T47D (cell line): ENCODE measurements at places on chromosomes 5 and 9.

DNA sequence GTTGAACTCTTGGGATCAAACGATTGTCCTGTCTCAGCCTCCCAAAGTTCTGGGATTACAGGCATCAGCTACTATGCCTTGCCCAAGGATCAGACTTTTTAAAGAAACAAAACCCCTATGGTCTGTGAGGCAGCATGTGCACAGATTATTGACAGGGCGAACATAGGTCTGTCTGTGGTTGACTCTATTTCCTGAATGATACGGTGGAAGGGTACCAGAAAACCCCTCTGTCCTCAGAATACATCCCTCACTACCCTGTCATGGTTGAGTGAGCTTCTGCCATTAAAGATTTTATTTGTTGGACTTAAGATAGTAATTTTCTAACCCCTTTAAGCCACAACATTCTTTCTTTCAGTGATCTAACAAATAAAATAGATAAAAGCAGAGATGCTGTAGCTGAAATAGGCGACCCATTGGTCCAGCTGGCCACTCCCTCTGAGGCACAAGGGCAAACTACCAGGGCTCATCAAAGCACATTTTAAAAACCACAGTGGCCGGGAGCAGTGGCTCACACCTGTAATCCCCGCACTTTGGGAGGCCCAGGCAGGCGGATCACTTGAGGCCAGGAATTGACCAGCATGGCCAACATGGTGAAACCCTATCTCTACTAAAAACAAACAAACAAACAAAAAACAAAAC is 84.9 kb upstream of the ANKRD55 start:
- no peak for DNase-seq

GRCh38 chr5:53817183-53817582 is 256.7 kb downstream of the NDUFS4 start:
- no peak for DNase-seq

DNA sequence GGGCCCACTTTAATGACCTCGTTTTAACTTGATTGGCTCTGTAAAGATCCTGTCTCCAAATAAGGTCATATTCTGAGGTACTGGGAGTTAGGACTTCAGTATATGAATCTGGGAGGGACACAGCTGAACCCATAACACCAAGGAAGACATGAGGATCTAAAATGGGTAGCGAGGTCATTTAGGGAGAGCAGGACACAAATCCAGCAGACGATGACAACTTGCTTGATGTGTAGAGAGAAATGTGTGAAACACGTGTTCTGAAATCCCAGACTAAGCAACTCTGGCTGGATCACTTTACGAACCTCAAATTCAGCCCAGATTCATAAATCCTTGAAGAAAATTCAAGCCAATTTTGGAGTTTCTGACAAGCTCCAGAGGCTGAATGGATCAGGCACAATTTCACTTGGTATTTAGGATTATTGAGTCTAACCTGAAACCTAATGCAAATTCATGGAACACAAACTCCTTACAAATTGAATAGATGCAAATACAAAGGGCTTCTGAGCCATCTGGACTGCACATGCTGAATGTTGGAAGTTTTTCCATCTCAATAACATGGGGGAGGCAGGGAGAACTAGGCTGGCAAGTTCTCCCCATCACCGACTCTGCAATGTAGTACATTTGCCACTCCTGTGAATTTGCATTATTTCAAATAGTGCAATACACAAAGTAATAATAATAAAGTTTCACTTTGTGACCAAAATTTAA is 74.0 kb upstream of the SLC30A5 start:
- DNase-seq = no peak

GRCh38 chr9:91750343-91750742 is 199.7 kb downstream of the ROR2 start:
- no peak for DNase-seq

GRCh38 chr9:4143936-4144717 is 155.7 kb downstream of the GLIS3 start:
- DNase-seq = peak; percentile 45

- DNase-seq = no peak
These were observed 189.1 kb upstream of the PTGER4 start for GRCh38 chr5:40490464-40491111.

GRCh38 chr9:95118596-95118995 is 198.9 kb downstream of the FANCC start:
- DNase-seq = no peak

GRCh38 chr9:101034222-101034621 is 5.7 kb downstream of the PLPPR1 start:
- DNase-seq = no peak

- DNase-seq = no peak
These were observed 651 bp upstream of the AK1 start for GRCh38 chr9:127878001-127878651.

DNA sequence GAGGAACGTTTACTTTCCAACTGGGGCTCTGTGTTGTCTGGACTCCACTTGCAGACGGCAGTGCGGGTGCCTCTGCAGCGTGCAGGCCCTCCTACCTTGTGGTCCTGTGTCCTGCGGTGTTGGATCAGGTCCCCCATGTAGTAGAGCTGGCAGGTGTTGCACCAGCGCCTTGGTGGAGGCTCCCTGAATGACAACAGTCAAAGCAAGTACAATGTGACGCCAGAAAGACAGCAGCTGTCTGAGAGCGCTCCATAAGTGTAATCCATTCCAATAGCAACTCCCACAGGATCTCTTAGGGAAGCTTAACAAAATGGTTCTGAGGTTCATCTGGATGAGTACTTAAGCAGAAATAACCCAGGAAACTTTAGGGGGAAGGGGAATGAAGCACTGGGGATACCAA is 9.9 kb downstream of the BBLN start:
- DNase-seq = no peak

DNA sequence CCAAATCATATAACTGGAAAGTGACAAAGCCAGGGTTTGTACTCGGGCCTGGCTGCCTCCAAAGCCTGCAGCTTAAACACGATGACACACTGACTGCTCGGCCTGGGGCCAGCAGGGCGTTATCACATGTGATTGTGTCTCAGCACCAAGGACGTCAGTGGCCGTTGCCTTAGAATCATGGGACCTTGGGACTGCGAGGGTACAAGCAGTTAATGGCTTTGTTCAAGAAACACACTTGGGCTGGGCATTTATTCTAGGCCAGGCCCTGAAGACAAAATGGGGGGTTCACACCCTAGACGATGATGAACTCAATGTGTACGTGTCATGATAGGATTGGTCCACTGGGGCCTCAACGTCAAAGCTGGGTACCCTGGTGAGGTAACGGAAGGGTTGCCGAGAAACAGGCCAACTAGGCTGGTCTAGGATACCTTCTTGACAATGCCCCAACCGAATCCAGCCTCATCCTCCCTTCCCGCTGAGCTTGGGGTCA is 13.0 kb downstream of the SH3PXD2B start:
- DNase-seq = no peak

DNA sequence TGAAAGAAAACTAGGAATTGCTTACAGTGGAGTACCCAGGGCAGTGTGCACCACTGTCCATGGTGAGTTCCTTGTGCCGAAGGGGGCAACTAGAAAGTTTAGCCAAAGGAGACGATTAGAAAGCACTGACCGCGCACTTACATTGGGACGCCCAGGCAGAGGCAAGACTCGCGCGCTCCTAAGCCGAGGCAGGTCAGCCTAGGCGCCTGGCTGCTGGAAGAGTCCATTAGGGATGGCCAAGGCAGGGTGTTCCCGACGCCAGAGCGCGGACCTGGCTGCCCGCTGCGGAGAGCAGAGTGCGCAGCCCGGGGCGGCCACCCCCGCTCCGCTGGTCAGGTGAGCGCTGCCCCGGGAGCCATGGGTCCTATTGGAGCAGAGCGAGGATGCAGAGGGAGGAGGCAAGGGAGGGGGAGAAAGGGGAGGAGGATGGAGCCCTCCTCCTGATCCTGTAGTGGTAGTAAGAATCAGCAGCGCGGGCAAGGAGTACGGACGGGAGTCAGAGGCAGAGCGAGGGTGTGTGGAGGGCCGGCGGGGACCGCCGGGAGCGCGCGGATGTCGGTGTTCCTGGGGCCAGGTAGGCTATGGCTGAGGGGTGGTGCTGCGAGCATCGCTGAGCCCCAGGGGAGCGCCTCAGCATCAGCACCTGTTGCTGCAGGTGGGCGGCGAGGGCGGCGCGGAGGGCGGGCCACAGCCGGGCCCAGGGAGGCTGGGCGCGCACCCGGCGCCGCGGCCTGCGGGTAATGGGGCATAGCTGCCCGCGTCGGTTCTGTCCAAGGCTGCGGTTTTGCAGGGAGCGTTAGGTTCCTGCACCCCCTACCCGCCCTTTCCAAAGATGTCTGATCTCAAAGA is at the start of gene ADGRV1:
Gene ADGRV1, plus strand, starts transcription at position 454 of the 849 bp plus-strand sequence. Its CDS starts 99 bp downstream, at position 553.
- DNase-seq = peak; percentile 86

DNA sequence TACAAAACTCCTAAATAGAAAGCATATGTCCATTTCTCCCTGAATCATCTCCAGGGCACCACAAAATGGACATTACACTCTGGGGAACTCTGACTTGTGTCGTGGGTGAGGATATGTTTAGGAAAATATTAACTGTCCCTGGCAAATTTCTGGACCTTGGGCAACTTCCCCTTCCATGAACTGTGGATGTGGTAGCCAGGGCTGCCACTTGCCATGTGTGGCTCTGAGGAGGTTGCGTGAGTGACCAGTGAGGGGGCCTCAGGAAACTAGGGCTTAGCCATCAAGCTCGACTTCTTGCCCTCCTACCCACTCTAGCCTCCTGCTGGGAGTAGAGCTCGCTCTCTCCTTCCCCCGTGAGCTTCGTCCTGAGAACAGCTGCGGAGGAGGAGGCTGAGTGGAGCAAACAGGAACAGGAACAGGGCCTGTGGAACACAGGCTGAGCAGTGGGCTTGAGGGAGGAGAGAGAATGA is 13.8 kb upstream of the STC2 start:
- no peak for DNase-seq

GRCh38 chr9:116998305-116998704 is 311.2 kb downstream of the TRIM32 start:
- peak; percentile 71 for DNase-seq

DNA sequence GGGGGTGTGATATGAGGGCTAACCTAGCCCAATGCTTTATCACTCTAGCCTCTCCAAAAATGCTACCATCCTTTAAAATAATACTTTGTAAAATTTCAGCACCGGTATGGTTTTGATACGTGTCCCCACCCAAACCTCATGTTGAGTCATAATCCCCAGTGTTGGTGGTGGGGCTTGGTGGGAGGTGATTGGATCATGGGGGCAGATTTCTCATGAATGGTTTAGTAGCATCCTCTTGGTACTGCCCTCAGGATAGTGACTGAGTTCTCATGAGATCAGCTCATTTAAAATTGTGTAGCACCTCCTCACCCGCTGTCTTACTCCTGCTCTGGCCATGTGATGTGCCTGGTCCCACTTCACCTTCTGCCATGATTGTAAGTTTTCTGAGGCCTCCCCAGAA is 35.0 kb upstream of the ANKH start:
- no peak for DNase-seq

GRCh38 chr5:107340631-107341030 is 330.1 kb downstream of the EFNA5 start:
- no peak for DNase-seq

DNA sequence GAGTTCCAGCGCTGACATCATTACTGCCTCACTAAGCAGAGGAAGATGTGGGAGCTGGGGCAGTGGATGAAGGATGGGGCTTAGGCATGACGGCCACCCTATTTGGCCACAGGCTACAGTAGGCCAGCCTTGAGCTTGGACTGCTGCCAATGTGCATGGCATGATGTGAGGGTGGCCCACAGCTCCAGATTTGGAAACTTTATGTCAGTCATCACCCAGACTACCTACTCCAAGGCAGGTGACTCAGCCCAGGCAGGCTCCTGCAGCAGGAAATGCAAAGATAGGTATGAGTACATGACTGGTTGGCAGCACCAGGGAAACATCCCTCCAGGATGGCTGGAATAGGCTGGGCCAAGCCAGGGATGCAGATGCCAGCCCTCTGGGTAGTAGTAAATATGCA is 303.6 kb downstream of the SPOCK1 start:
- DNase-seq = no peak
